ENCODE measurements at places on chromosomes 3 and 15.
A peak's percentile ranks its signal among the peaks of the same experiment; 100 is the strongest.

DNA sequence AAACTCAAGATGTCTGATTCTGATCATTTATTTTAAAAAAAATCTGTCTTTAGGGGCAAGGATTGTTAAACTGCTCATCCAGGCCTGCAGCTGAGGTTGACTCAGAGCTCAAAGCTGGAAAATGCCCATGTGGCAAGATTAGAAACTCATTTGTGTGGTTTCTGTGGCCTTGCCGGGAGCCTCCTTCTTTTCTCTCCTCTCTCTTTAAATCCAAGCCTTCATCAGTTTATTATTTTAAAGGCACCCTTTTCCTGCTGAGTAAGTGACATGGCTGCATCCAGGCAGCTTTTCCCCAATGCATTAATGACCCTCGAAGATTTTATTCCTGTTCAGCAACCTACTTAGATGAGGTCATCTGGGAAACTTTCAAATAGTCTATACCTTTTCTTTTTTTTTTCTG, 221.3 kb upstream of the CDIN1 start:
- H3K4me3 ChIP-seq: no peak overlapping the region
- DNase-seq: no peak
- no peaks in the 10 kb centered on the region for H3K36me3 ChIP-seq
- peaks cover 7% of the 10 kb centered on the region for H3K4me1 ChIP-seq
- no peaks in the 10 kb centered on the region for H3K27me3 ChIP-seq
- peak overlapping the region; percentile 56 for H3K27ac ChIP-seq

GRCh38 chr3:113266738-113267137, 55.4 kb downstream of the BOC start:
- no peaks in the 10 kb centered on the region for H3K36me3 ChIP-seq
- H3K4me1 ChIP-seq: peaks cover 99% of the 10 kb centered on the region
- H3K27ac ChIP-seq: peak overlapping the region; percentile 2
- no peak for DNase-seq
- H3K4me3 ChIP-seq: no peak overlapping the region

- DNase-seq: no peak
- no peaks in the 10 kb centered on the region for H3K27me3 ChIP-seq
- H3K27ac ChIP-seq: no peak overlapping the region
Measured at GRCh38 chr3:175075269-175075668, 216.1 kb downstream of the NAALADL2 start.

GRCh38 chr3:134325706-134326105, 48.5 kb downstream of the AMOTL2 start:
- DNase-seq: no peak
- H3K27me3 ChIP-seq: no peaks in the 10 kb centered on the region
- H3K4me3 ChIP-seq: no peak overlapping the region
- peaks cover 38% of the 10 kb centered on the region for H3K4me1 ChIP-seq

- H3K36me3 ChIP-seq: no peaks in the 10 kb centered on the region
- H3K27ac ChIP-seq: no peak overlapping the region
Measured at GRCh38 chr3:153087595-153088566, 74.1 kb upstream of the RAP2B start.

DNA sequence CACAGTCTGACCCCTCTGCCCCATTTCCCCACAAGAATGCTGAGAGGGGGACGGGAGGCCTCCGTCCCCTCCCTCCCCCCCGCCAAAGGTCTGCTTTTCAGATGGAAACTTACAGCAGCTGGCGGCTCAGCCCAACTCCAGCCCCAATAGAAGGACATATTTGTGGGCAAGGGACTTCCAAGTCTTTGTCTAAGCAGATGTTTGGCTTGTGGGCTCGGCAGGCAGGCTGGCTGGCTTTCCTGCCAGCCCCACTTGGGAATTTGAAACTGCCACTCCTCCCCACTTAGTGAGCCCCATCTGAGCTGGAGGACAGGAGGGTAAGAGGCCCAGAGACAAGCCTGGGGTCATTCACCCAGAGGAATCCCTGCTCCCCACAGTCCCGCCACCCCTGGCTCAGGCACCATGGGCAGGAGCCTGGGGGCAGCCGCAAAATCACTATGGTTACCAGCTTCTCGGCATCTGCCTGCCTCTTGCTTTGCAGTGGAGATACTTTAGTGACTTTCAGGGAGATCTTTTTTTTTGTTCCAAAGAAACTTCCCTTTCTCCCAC, 53.6 kb downstream of the LMCD1 start:
- H3K27me3 ChIP-seq: no peaks in the 10 kb centered on the region
- no peak for DNase-seq
- no peak overlapping the region for H3K27ac ChIP-seq
- peaks cover 4% of the 10 kb centered on the region for H3K36me3 ChIP-seq

- DNase-seq: no peak
- H3K36me3 ChIP-seq: no peaks in the 10 kb centered on the region
- H3K4me3 ChIP-seq: no peak overlapping the region
- peaks cover 8% of the 10 kb centered on the region for H3K4me1 ChIP-seq
Measured at GRCh38 chr15:69666921-69667811, 214.5 kb downstream of the RPLP1 start.

- H3K36me3 ChIP-seq: no peaks in the 10 kb centered on the region
- no peak for DNase-seq
- H3K27me3 ChIP-seq: no peaks in the 10 kb centered on the region
- no peaks in the 10 kb centered on the region for H3K4me1 ChIP-seq
- no peak overlapping the region for H3K4me3 ChIP-seq
Measured at GRCh38 chr3:127255516-127255915, 32.3 kb downstream of the PRR20G start.

DNA sequence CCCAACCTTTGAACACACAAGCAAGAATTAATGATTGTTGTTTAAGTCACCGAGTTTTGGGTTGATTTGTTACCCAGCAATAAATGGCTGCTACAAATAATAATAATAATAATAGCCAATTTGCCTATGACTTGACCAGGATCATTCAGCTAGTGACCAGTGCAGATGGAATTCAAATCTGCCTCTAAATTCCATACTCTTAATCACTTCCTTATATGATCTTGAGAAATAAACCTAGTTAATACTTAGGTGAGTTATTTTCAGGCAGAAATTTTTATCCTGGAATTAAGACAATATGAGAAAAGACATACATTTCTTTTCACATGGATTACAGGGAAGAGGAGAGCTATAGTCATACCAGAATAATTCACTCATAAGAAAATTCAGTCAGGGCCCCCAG, 116.0 kb upstream of the GALNT15 start:
- no peaks in the 10 kb centered on the region for H3K27me3 ChIP-seq
- H3K4me1 ChIP-seq: peaks cover 31% of the 10 kb centered on the region
- no peak overlapping the region for H3K4me3 ChIP-seq
- no peaks in the 10 kb centered on the region for H3K36me3 ChIP-seq
- peak overlapping the region; percentile 80 for H3K27ac ChIP-seq

Data from esophagus squamous epithelium (tissue), 5 donors.